OCI-LY7 (cell line): ENCODE measurements at places on chromosomes 5 and 9.

GRCh38 chr5:91384671-91385430 lies 1.7 kb upstream of the ARRDC3 start:
- peak; percentile 93 for DNase-seq

DNA sequence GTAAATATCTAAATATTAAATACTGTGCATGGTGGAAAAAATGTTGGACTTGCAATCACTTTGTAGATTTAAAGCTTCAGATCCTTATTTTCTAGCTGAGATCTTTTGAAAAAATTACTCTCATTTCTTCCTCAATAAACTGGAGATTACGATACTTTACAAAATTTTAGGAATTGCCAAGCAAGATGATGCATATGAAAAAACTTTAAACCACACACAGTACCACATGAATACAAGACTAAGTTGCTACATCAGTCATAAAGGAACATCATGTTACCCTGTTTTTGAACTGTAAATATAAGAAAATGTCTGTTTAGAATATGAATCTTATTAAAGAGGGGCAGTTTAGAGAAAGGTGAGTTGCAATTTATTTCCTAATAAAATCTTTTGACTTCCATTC lies 703.6 kb upstream of the NUDT12 start:
- no peak for DNase-seq

DNA sequence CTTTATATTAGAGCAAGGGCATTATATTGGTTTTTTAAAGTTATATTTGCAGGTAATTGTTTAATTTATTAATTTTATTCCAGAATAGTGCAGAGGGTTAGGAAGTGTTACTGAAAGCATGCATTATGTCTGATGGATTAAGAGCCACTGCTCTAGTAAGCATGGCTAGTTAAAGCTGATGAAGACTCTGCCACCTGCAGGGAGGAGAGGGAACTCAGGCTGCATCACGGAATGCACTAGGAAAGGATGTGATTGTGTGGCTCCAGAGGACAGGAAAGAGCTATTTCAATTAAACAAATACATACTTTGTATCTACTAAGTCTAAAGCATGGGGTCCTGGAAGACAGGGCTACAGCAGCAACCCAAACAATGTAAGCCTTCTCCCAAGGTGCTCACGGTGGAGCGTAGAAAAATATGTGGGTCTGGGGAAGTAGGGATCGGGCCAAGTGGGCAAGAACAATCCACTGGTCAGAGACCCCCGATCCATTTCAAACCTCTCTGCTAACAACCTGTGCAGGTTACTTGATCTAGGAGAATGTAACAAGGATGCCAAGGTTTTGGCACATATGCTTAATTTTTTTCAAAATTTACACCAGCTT lies 15.3 kb upstream of the GRXCR2 start:
- peak; percentile 13 for DNase-seq

GRCh38 chr5:122111460-122111859 lies 17.9 kb upstream of the ZNF474 start:
- DNase-seq: no peak

DNA sequence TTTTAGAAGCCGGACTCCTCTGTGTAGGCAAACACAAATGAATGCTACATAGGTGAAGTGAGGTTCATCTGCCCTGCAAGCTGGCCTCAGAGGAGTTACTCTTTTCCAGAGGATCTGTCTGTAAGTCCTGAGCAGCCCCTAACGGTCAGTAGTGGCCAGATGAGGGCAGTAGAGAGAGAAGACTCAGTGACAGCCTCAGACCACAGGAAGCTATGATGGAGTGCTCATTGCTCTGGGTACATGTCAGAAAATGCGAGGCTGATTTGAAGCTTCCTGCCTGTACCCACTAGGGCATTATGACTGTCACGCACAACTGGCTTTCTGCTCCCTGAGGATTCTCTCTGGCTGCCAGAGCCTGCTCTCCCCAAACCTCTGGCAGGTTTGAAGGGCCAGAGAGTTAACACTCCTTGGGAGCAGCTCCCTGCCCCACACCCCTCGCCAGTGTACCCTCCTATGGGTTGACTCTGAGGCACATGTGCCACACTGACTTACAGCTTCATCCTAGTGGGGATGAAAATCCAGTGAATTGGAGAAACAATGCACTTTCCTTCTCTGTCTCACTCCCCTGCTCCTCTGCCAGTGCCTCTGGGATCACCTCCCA lies 141.5 kb downstream of the GABRG2 start:
- peak; percentile 45 for DNase-seq

GRCh38 chr5:133240425-133241091 lies 188.7 kb downstream of the HSPA4 start:
- DNase-seq: no peak

GRCh38 chr5:149217096-149217802 lies 54.4 kb upstream of the AFAP1L1 start:
- no peak for DNase-seq
